ENCODE measurements at places on chromosomes 12 and 14. TPM values are rescaled to one million over a fixed set of nuclear protein-coding genes. Genes with fewer than 3 reads are reported as not detected.

DNA sequence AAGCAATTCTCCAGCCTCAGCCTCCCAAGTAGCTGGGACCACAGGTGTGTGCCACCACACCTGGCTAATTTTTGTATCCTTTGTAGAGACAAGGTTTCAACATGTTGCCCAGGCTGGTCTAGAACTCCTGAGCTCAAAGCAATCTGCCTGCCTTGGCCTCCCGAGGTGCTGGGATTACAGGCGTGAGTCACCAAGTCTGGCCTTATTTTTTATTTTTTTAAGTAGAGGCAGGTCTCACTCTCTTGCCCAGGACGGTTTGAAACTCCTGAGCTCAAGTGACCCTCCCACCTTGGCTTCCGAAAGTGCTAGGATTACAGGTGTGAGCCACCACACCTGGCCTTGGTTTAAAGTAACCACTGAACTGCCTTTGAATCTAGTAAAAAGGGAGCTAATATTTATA, 56.8 kb downstream of the SPPL3 start:
- H3K4me1 ChIP-seq: peaks cover 23% of the 10 kb centered on the region
- no peak overlapping the region for H3K4me3 ChIP-seq
- H3K27ac ChIP-seq: no peak overlapping the region
- no peaks in the 10 kb centered on the region for H3K36me3 ChIP-seq
- DNase-seq: no peak

The SLC7A8 gene
- total RNA-seq: 4.1 TPM

The TBX3 gene
- total RNA-seq: not detected

DNA sequence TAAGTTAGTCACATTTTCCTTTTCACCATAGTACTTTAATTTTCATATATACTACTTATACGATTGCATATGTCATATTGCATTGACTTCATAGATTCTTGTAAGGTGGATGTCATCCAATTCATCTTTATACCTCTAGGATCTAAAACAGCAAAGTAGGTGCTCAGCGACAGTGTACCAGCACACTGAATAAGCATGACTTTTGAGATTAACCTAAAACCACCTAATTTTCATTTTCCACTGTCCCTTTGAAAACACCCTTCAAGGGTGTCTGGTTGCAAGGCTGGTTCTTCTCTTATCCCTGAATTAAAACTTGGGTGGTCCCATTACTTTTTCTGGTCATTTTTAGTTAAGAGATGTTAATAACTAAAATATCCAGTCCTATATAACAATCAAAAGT, 4.4 kb downstream of the GPR19 start:
- no peak overlapping the region for H3K27ac ChIP-seq
- peaks cover 15% of the 10 kb centered on the region for H3K4me1 ChIP-seq
- no peak overlapping the region for H3K4me3 ChIP-seq
- no peaks in the 10 kb centered on the region for H3K36me3 ChIP-seq

GRCh38 chr14:32085845-32086383, 8.8 kb downstream of the ARHGAP5 start:
- no peak overlapping the region for H3K4me3 ChIP-seq
- H3K27ac ChIP-seq: no peak overlapping the region
- H3K27me3 ChIP-seq: no peaks in the 10 kb centered on the region
- no peak for DNase-seq
- H3K36me3 ChIP-seq: peaks cover 6% of the 10 kb centered on the region
- H3K4me1 ChIP-seq: peaks cover 26% of the 10 kb centered on the region

DNA sequence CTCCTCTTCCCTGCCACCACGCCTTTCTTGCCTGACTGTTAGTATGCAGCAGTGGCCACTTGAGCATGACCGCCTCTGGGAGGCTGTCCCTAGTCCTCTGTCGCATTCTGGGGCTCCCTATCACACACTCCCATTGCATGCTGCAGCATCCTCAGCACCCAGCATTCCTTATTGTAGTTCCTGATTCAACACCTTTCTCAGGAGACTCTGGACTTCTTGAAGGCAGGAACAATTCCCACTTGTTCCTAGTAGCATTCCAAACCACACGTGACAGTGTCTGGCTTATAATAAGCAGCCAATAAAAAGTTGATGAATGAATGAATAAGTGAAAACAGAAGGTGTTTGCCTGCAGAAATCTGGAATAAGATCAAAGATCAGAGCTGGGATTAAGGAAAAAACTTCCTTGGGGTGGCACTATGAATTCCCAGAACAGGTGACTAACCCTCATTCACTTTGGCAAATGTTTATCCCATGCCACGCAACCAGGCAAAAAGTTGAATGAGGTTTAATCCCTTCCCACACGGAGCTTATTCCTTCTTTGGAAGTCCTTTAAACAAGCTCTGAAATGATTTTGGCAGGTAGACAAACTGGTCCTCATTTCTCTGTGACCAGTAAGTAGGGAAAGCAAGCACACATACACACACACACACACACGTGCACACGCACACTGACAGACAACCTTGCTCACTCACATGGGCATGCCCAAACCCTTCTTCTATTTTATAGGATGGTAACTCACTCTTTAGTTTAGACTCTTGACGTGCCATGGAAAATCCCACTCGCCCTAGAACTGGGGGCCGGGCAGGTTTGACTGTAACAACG, 26.5 kb downstream of the NTF3 start:
- no peaks in the 10 kb centered on the region for H3K36me3 ChIP-seq
- DNase-seq: no peak
- peaks cover 4% of the 10 kb centered on the region for H3K4me1 ChIP-seq
- H3K27ac ChIP-seq: no peak overlapping the region
- no peaks in the 10 kb centered on the region for H3K27me3 ChIP-seq
- no peak overlapping the region for H3K4me3 ChIP-seq

The EGLN3 gene
- 4.9 TPM for total RNA-seq

DNA sequence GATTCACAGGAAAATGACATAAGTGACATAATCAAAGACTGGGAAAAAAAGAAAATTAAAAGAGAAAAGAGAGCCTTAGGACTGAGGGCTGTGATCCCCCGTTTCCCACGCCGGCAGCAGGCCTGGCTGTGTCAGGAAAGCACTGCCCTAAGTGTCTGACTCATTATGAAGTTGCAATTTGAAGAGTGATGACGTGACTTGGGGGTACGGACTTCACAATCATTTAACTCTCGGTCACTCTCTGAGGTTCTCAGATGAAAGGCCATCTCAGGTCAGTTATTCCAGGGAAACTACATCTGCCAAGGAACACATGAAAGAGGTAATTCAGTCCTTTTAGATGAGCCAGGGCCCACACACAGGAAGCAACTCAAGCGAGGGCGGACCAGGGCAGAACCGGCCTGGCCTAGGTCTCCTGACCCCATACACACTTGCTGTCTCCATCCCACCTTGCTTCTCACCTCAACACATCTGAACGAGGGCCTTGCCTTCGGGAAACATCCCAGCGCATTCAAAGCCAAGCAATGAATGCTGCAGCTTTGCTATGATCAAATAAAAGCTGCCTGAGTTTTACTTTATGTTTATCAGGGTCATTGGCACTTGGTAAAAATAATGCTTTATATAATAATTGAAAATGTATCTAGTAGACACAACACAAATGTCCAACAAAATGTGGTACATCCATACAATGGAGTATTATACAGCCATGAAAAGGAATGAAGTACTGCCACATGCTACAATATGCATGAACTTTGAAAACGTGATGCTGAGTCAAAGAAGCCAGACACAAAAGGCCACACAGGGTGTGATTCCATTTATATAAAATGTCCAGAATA, 2.7 kb downstream of the SSH1 start:
- no peaks in the 10 kb centered on the region for H3K27me3 ChIP-seq
- H3K27ac ChIP-seq: no peak overlapping the region
- H3K4me1 ChIP-seq: peaks cover 28% of the 10 kb centered on the region
- no peak for DNase-seq
- no peak overlapping the region for H3K4me3 ChIP-seq

The LHX5 gene
- not detected for total RNA-seq

DNA sequence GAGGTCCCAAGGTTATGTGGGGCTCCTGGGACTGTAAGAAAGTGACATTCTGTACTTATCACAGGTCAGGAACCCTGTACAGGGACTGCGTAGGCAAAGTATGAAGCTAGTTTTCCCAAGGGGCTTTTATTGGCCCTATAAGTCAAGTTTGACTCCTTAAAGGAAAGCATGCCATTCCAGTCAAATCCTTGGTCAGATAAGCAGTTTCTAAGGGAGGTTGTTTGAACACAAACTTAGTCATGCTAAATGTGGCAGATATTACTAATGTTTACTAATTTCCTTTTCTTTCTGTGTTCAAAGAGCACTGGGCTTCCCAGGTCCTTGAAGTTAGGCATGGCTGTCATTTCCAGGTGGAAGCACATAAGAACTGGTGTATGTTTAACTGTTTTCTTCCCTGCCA, 472.4 kb downstream of the ATP23 start:
- no peak overlapping the region for H3K27ac ChIP-seq
- no peak overlapping the region for H3K4me3 ChIP-seq
- no peaks in the 10 kb centered on the region for H3K4me1 ChIP-seq
- no peaks in the 10 kb centered on the region for H3K27me3 ChIP-seq

GRCh38 chr12:96107236-96107635, 71.8 kb upstream of the LTA4H start:
- no peak overlapping the region for H3K4me3 ChIP-seq
- H3K4me1 ChIP-seq: peaks cover 11% of the 10 kb centered on the region
- H3K27ac ChIP-seq: no peak overlapping the region
- H3K27me3 ChIP-seq: no peaks in the 10 kb centered on the region
- no peaks in the 10 kb centered on the region for H3K36me3 ChIP-seq

GRCh38 chr12:49496417-49497360, 42.1 kb upstream of the KCNH3 start:
- no peak overlapping the region for H3K27ac ChIP-seq
- DNase-seq: no peak
- H3K36me3 ChIP-seq: peaks cover 2% of the 10 kb centered on the region
- H3K4me1 ChIP-seq: no peaks in the 10 kb centered on the region
- H3K4me3 ChIP-seq: no peak overlapping the region

The MGAT4C gene
- not detected for total RNA-seq

GRCh38 chr14:28608443-28608842, 158.1 kb upstream of the FOXG1 start:
- no peaks in the 10 kb centered on the region for H3K27me3 ChIP-seq
- H3K4me3 ChIP-seq: no peak overlapping the region
- no peak for DNase-seq
- no peak overlapping the region for H3K27ac ChIP-seq
- H3K36me3 ChIP-seq: no peaks in the 10 kb centered on the region
- H3K4me1 ChIP-seq: no peaks in the 10 kb centered on the region

The SLC38A4 gene
- not detected for total RNA-seq

The FGF6 gene
- not detected for total RNA-seq

DNA sequence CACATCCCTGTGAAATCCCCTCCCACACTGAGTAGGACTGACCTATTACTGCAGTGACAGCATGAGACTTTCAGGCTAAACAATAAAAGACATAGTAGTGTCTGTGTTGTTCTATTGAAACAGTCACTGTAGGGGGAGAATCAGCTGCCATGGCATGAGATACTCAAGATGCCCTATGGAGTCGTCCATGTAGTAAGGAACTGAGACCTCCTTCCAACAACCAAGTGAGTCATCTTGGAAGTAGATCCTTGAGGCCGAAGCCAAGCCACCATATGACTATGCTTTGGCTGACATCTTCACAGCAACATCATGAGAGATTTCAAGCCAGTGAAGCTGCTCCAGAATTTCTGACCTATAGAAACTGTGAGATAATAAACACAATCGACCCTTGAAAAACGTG, 12.1 kb upstream of the LRP6 start:
- H3K36me3 ChIP-seq: no peaks in the 10 kb centered on the region
- DNase-seq: no peak
- H3K27me3 ChIP-seq: no peaks in the 10 kb centered on the region

The FOS gene
- total RNA-seq: 4.3 TPM

- H3K27me3 ChIP-seq: no peaks in the 10 kb centered on the region
- H3K4me1 ChIP-seq: no peaks in the 10 kb centered on the region
- DNase-seq: no peak
- H3K4me3 ChIP-seq: no peak overlapping the region
- H3K27ac ChIP-seq: no peak overlapping the region
Measured at GRCh38 chr12:102305486-102305885, 107.9 kb upstream of the PMCH start.

The TMPRSS12 gene
- not detected for total RNA-seq

DNA sequence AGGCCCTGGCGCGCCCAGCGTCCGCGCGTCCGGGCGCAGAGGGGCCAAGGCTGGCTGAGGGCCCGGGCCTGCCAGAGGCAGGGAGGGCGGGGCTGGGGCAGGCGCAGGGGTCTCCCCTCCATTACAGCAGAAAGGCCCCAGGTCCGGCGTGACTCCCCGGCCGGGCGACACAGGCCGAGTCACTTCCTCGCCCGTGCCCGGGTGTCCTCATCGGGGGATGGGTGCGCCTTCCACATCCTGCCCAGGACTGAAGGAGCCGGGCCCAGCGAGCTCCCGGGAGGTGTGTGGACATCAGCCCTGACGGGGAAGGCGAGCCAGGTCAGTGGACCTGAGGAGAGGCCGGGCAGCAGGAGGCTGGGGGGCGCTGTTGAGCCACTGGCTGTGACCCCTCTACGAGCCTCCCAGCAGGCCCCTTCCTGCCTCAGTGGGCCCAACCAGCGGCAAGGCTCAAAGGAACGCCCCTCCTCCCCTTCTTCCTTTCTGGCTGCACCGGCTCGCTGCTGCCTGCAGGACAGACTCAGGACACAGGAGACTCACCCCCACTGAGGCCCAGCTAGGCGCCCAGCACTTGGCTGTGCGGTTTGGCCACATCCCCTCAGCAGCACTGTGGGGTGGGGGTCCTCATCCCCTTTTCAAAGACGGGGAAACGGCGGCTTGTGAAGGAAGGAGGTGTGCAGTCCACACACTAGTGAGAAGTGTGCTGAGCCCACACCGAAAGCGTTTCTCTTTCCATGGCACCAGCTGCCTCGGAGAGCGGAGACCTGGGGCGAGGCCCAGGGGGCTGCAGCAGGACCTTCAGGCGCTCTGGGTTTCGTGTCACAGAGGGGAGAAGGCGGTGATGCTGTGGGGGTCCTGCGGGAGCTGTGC, 606 bp downstream of the TNFAIP2 start:
- H3K36me3 ChIP-seq: no peaks in the 10 kb centered on the region
- no peak overlapping the region for H3K4me3 ChIP-seq
- H3K4me1 ChIP-seq: peaks cover 12% of the 10 kb centered on the region
- peaks cover 6% of the 10 kb centered on the region for H3K27me3 ChIP-seq
- no peak for DNase-seq
- H3K27ac ChIP-seq: no peak overlapping the region

GRCh38 chr14:104868060-104868740, 3.1 kb downstream of the CEP170B start:
- H3K27ac ChIP-seq: no peak overlapping the region
- no peaks in the 10 kb centered on the region for H3K27me3 ChIP-seq
- no peak overlapping the region for H3K4me3 ChIP-seq
- H3K4me1 ChIP-seq: peaks cover 16% of the 10 kb centered on the region

The KRT4 gene
- total RNA-seq: not detected

- no peak overlapping the region for H3K27ac ChIP-seq
- H3K27me3 ChIP-seq: no peaks in the 10 kb centered on the region
- no peaks in the 10 kb centered on the region for H3K4me1 ChIP-seq
- no peak overlapping the region for H3K4me3 ChIP-seq
- H3K36me3 ChIP-seq: peaks cover 87% of the 10 kb centered on the region
Measured at GRCh38 chr14:61545726-61546455, 149.4 kb upstream of the HIF1A start.

The RAPGEF3 gene
- total RNA-seq: 0.15 TPM

The DLK1 gene
- total RNA-seq: not detected

Measured in CD4-positive, alpha-beta memory T cell (primary cell).